NCI-H226 (cell line): ENCODE measurements at places on chromosomes 7 and 10.
A peak's percentile ranks its signal among the peaks of the same experiment; 100 is the strongest.

GRCh38 chr7:81300753-81301152, 381.9 kb upstream of the SEMA3C start:
- DNase-seq: no peak

- DNase-seq: no peak
Measured at GRCh38 chr7:151895008-151895630, 18.2 kb upstream of the PRKAG2 start.

- DNase-seq: no peak
Measured at GRCh38 chr7:74012842-74013249, 15.1 kb upstream of the ELN start.

DNA sequence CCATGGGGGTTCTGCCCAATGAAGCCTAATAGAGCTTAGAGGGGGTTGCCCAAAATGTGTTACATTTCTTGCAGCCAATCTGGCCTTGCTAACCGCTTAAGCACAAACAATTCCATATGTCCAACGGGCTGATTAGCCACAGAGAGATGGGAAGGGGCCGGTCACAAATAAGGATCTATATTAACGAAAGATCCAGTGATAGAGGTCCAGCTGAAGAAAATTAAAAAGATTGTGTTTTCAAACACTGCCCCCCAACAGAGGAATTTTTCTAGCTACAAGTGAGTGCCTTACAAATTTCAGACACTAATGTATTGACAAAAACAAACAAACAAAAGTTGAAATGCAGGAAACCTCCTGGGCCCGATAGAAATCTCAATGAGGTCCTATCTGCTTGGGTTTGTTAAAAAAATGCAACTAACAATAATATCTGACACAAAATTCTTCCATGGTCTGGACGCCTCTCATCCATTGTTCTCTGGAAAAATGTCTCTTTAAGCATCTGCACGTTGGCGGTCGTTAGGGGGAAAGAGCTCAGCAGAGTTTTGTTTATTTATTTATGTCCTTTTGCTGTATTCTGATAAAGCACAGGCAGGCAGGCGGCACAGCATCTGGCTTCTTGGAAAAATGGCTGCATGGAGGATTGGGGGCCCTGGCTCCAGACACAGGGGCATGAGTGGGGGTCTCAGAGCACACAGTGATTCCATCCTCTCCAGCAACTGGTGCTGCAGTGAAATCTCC, 402.0 kb downstream of the RPS24 start:
- no peak for DNase-seq

GRCh38 chr7:28408960-28409715, 3.2 kb upstream of the CREB5 start:
- peak; percentile 98 for DNase-seq

GRCh38 chr10:94607111-94607510, 61.5 kb downstream of the HELLS start:
- no peak for DNase-seq

GRCh38 chr7:69966766-69967591, 368.7 kb downstream of the AUTS2 start:
- peak; percentile 11 for DNase-seq

DNA sequence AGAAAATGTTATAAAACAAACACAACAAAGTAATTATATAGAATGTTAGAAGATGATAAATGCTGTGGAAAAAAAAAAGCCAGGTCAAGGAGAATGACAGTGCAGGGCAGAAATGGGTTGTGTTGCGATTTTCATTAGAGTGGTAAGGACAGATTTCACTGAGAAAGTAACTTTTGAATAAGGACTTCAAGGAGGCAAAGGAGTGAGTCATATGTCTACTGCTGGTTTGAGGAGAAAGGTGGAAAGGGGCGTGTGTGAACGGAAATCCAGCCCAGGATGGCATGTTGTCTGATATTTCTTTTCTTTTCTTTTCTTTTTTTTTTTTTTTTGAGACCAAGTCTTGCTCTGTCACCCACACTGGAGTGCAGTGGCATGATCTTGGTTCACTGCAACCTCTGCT, 12.3 kb upstream of the DLD start:
- no peak for DNase-seq

- DNase-seq: peak; percentile 20
Measured at GRCh38 chr10:96910488-96911395, 78.6 kb downstream of the LCOR start.

DNA sequence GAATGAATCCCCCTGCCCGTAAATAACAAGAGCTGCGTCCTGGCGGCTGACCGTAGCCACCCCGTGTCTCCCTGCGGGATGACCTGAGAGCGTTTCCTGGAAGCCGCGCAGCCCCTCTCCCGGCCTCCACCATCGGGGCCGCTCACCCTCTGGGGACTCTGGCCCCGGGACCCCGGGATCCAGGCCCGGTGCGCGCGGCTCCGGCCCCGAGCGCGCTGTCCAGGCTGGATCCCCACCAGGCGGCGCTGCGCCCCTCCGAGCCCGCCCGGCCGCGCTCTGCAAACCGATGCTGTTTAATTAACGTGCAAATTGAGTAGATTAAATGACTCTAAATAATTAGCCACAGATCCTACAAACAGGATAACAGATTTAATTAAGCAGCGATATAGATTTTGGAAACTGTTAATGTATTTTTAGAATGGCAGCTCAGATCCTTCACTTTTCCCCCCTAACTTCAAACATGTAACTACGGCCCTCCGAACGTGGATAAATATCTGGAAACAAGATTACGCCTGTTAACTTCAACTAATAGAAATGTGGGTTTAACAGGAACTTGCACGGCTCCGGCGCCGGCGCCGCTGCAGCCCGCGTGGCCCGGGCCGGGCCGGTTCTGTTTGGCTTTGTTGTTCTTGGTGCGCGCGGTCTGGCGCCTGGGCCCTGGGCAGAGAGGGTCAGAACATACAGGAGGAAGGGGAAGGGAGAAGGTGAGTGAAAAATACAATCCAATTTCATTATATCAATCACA, 7.1 kb upstream of the UNCX start:
- no peak for DNase-seq

DNA sequence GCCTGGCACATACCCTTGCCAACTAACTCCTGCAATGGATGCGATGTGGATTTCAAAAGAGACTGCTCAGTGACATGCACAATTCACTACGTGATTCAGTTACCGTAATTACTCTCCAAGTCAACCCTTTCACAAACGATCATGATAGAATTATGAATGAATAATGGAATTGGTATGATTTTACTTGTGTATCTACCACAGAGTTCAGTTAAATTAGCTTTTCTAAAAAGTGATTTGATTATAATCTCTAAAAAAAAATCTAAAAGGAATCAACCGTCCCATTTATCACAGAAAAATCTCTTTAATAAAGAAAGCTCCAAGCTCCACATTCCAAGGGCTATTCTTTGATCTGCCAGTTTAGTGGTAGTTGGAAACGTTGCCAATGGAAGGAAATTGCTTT, 30.4 kb upstream of the RSU1 start:
- DNase-seq: no peak

GRCh38 chr7:57343901-57344622, 105.9 kb upstream of the ZNF716 start:
- no peak for DNase-seq

DNA sequence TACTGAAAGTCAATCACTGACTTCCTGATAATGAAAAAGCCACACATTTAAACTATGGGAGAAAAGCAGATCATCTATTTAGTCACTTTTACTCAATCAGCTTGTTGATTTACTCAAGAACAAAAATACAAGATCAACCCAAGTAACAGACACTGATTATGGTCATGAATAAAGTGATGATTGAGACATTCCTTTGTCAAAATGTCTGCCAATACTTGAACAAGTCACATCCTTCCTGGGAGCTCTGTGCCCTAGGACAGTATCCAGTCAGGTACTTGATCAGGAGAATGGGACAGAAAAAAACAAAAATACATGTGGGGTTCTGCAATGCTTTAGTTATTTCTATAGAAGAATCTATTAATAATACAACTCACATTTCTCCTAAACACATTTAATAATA, 150.0 kb upstream of the NEBL start:
- DNase-seq: no peak

DNA sequence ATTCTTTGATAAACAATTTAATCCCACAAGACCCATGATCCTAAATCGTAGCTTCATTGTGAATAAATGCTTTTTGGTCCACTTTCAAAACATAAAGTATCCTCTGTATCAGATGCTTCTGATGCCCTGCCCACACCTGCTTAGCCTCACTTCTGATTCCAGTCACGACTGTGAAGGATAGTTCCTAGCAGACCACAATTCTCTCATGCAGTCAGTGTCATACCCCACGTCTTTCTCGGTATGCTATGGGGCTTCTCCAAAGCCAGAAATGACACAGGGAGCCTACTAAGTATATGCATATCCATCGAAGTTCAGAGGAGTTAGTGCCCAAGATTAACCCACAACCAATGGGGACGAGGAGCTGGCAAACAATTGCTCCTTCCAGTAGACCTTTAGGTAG, 27.6 kb upstream of the CTNNA3 start:
- no peak for DNase-seq

- no peak for DNase-seq
Measured at GRCh38 chr10:43424416-43424815, 12.5 kb upstream of the ZNF487 start.

GRCh38 chr10:12340371-12340770, 9.0 kb upstream of the CAMK1D start:
- DNase-seq: no peak

GRCh38 chr7:92228742-92229141, 17.0 kb downstream of the KRIT1 start:
- no peak for DNase-seq

GRCh38 chr7:55427342-55427741, 62.2 kb downstream of the LANCL2 start:
- no peak for DNase-seq

GRCh38 chr10:55160655-55161283, 359.7 kb upstream of the PCDH15 start:
- no peak for DNase-seq

DNA sequence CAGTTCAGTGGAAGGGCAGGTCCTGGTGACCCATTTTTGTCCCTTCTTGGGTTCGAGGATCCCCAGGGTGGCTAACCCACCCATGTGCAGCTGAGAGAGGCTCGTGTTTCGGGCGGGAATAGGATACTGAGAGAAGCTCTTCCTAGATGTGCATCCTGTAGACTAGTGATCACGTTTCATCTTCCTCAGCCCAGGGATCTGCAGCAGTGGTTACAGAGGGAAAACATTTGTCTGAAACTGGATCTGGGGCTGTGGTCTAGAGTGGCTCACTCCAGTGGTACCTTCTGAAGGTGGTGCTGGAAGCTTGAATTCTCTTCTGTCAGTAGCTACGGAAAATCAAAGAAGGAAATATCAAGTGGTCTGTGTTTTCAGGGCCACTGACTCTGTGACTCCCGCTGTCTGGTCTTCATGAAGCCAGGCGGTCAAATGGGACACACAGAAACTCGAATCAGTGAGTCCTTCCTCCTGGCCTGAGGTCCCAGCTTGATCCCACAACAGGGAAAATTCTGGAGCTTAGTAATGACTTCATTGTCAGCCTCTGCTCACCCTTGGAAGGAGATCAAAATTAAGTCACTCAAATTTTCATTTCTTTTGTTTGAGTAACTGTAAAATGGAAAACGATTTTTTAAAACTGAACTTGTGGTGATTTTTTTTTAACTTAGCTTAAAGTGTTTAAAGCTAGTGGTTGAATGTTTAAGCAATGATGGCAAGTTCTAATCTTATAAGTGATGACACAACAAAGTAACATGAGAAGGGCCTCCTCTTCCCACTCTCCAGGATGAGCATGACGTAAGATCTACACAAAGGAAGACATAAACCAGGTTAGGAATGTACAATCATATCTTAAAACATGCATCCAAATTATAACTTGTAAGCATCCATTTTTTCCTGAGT, 469.3 kb upstream of the KLF6 start:
- peak; percentile 61 for DNase-seq

DNA sequence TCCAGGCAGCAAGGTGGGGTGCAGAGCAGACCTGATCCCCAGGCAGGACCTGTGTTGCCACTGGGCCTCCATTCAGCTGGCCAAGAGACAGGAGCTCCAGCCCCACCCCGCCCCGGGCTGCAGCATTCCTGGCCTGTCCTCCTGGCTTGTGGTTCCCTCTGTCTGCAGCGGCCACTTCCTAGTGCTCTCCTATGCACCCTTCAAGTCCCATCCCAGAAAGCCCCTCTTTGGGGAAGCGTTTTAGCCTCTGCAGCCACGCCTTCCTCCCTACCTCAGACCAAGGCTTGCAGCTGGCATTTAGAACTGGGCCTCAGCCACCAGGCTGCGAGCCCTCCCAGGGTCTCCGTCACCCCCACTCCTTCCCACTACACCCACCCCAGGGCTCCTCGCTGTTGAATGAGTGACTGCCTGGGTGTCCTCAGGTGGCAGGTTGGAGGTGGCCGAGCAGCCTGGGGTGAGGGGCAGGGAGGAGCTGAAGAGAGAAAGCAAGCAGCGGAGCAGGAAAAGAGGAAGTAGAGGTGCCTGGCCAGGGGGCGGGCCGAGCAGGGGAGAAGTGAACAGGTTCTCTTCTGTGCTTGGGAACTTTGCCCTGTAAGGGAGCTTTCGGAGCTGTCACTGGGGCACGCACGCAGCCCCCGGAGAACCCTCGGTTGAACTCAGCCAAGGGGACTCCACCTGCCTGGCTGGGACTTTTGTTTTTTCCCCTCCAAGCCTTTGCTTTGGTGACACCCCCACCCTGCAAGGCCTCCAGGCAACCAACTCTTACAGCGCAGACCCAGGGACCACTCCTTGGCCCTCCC, 109.1 kb upstream of the TNRC18 start:
- DNase-seq: peak; percentile 24

DNA sequence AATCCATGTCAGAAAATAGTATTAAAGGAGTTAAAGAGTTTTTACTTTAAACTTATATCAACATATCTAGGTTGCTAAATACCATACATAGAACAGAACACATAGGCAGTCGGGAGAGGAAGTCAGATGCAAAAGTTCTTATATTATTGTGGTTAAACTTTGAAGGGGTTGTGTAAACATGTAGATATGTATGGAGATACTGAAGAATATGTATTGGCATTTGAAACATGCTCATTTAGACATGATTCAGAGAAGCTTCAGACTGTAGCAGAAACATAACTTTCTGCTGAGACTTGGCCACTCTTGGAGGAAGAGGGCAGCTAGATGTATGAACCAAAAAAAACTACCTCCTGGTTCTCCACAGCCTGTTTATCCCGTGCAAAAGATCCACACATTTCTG, 103.5 kb upstream of the FERD3L start:
- DNase-seq: peak; percentile 45

DNA sequence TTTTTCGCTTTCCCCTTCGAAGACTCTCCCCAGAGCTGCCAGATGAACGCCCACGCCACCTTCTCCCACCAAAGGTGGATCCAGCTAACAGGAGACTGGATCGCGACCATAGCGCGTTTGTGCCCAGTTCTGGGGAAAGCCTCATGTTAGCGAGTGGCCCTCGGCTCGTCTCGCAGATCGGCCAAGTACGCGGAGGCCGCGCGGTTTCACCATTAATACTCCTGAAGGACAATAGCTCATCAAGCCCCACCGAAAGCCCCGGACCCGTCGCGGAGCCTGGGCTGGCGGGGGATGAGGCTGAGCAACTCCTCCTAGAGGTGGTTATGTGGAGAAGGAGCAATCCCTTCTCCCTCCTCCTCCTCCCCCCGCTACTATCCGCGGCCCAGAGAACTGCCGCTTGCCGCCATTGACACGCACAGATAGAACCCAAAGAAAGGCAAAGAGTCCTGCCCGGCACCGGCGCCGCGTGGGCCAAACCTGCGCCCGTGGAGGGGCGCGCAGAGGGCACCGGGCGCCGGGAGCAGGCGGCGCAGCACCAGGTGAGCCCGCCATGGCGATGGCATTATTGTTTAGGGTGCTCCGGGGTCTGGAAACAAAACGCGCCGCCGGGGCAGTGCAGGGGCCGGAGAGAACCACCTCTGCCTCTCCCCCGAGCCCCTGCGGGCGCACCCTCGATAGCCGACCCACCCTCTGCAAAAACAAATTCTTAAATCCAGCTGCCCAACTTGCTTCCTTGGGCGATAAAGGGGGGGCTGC, at the start of gene MACROH2A2:
MACROH2A2 (plus strand) TSS at position 385 of the 756 bp plus-strand sequence. CDS start 22,813 bp downstream, outside the sequence.
- DNase-seq: peak; percentile 37

GRCh38 chr7:112064627-112065385, 141.4 kb downstream of the DOCK4 start:
- no peak for DNase-seq
